Right renal pelvis (tissue), 4 donors: ENCODE measurements at places on chromosomes 13 and 19. TPM values are rescaled to one million over a fixed set of nuclear protein-coding genes. Genes with fewer than 3 reads are reported as not detected.

GRCh38 chr19:51107406-51108065, 673 bp downstream of the CTU1 start:
- DNase-seq = no peak

DNA sequence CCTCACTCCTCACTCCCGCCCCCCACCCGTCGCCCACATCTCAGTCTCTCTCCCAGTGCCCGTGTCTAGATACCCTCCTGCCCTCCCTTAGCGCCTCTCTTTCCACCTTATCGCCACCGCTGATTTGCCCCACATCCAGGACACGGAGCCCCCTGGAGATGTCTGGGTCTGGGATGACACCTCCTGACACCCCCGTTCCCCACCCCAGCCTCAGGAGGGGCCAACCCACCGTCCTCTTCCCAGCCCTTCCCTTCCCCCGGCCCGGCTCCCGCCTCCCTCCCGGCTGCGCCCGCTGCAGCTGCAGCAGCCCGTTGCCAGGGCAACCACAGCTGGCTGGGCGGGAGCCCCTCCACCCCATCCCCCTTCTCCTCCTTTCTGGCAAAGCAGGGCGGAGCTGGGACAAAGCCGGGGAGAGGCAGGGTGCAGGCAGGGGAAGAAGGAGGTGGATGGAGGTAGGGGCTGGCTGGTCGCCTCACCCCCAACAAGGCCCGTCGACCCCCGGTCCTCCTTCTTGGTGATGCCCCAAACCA, 13.5 kb downstream of the DPF1 start:
- peak; percentile 75 for DNase-seq

Gene PLK5
- 0.19 TPM for polyA plus RNA-seq

GRCh38 chr13:24141333-24141910, 19.1 kb upstream of the SPATA13 start:
- DNase-seq = no peak

GRCh38 chr19:39738814-39739213, 985 bp upstream of the CLC start:
- no peak for DNase-seq

DNA sequence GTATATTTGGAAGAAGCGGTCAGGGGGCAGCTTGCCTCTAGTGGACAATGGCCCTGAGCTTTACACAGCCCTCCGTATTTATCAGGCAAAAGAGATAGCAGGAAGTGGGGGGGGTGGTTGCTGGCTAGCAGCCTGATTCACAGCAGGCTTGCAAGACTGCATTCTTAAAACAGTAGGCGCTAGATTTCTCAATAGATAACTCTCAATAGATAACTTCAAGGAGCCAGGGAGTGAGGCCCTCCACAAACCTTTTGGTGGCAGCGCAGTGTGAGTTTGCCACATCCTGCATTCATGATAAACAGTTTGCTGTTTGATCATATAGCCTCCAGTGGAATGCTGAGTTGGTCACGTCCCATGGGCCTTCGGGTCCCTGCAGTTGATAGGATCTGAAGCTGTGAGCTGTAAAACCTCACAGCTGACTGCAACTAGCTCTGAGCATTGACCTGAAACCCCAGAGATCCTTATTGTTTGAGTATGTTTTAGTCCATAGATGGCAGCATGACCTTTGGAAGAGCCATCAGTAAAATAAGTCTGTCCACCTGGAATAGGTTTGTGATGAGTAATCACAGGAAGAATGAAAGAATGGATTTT, 12.2 kb downstream of the FPR3 start:
- no peak for DNase-seq

DNA sequence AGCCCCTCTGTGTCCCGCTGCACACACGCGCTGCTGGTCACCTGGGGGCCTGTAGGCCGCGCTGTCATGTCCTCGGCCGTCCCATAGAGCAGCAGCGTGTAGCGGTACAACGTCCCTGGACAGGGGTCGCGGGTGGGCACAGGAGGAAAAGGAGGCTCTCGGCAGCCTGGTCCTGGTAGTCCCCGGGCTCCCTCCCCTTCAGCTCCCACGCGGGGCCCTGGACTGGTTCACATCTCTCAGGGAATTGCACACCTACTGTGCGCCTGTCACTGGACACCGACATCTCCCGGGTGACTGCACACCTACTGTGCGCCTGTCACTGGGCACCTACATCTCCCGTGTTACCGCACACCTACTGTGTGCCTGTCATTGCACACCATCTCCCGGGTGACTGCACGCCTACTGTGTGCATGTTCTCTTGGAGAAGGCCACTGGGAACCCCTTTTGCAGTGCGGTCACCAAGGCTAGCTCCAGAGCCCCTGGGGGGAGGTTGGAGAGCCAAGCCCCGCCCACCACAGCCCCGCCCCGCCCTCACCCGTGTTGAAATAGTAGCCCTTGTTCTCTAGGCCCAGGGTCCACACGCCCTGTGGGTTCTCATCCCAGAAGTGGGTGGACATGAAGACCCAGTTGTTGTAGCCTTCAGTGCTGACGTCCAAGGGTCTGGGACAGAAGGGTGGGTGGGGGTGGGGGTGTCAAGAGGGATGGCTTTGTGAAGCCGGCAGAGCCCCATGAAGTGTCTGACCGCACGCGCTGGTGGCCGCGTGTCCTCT, 3.5 kb upstream of the C19orf25 start:
- DNase-seq = no peak

- DNase-seq = no peak
Observed at GRCh38 chr13:29852472-29853054, 2.1 kb upstream of the UBL3 start.
